CD4-positive, alpha-beta T cell (primary cell): ENCODE measurements at places on chromosomes 6 and 20. TPM values are rescaled to one million over a fixed set of nuclear protein-coding genes. Genes with fewer than 3 reads are reported as not detected.

FNDC11 gene
- 1.7 TPM for total RNA-seq

DNA sequence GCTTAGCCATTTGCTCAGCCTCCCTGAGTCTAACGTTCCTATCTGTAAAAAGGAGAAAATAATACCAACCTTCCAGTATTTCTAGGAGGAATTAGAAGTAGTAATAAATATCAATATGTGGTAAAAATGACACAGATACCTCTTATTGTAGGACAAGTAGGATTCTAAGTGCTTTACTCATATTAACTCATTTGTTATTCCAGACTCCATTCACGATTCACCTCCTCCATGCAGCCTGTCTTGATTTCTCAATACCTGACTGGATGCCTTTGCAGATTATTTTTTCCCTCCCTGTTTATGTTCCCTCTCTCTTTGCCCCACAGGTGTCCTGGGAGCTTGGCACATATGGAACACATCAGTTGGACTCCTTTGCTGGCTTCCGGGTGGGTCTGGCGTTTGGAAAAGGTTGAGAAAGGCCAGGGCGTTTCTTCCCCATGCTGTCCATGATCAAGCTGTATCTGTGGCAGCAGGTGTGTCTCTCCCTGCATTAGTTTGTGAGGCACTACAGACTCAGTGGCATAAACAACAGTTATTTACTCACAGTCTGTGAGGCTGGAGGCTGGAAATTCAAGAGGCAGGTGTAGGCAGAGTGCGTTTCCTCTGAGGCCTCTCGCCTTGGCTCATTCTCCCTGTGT lies 10.7 kb upstream of the DUSP22 start:
- no peak overlapping the region for H3K4me3 ChIP-seq
- H3K36me3 ChIP-seq = no peaks in the 10 kb centered on the region
- H3K27ac ChIP-seq = no peak overlapping the region
- peaks cover 3% of the 10 kb centered on the region for H3K4me1 ChIP-seq
- DNase-seq = no peak
- no peaks in the 10 kb centered on the region for H3K27me3 ChIP-seq

GRCh38 chr20:9409981-9410380 lies 104.4 kb upstream of the LAMP5 start:
- no peak overlapping the region for H3K27ac ChIP-seq
- H3K36me3 ChIP-seq = no peaks in the 10 kb centered on the region
- H3K4me1 ChIP-seq = no peaks in the 10 kb centered on the region
- DNase-seq = no peak

DNA sequence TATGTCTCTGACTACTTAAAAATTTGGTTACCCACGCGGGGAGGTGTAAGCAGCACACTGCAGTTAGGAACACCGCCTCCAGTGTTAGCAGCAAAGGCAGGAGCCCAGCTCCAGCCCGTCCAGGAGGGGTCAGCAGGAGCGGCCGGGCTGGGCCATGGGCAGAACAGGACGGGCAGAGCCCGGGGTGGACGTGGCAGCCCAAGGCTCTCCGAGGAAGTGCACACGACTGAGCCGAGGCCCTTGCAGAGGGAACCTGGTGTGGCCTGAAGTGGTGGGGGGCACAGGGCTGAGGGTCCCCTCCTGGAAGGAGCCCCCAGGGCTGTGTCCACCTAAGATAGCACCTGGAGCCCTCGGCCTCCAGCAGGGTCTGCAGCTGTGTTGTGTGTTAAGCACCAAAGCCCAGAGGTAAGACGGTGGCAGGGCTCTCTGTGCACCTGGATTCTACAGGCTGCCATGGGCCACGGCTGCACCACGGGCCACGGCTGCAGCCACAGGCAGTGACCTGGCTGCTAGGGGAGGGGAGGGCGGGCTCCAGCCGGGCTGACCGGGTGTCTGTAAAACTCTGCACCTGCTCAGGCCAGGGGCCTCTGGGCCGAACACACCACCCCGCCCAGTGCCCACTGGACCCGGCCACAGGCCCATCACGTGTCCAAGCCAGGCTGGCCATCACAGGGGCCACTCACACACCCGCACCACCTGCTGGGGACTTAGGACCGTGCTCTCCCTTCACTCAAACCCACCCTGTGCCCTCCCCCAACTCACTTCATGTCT lies 6.6 kb downstream of the SLC2A4RG start:
- DNase-seq = no peak
- H3K4me3 ChIP-seq = no peak overlapping the region
- H3K4me1 ChIP-seq = peaks cover 30% of the 10 kb centered on the region
- H3K27me3 ChIP-seq = no peaks in the 10 kb centered on the region
- H3K36me3 ChIP-seq = peaks cover 27% of the 10 kb centered on the region

GRCh38 chr6:3330199-3330598 lies 71.5 kb downstream of the PSMG4 start:
- no peak for DNase-seq
- H3K27me3 ChIP-seq = no peaks in the 10 kb centered on the region
- H3K36me3 ChIP-seq = no peaks in the 10 kb centered on the region
- no peak overlapping the region for H3K27ac ChIP-seq
- H3K4me3 ChIP-seq = no peak overlapping the region

GRCh38 chr6:50143011-50143719 lies 93.4 kb upstream of the DEFB112 start:
- no peaks in the 10 kb centered on the region for H3K27me3 ChIP-seq
- no peak overlapping the region for H3K4me3 ChIP-seq
- DNase-seq = no peak
- no peaks in the 10 kb centered on the region for H3K4me1 ChIP-seq
- H3K27ac ChIP-seq = no peak overlapping the region
- no peaks in the 10 kb centered on the region for H3K36me3 ChIP-seq

CLPSL1 gene
- not detected for total RNA-seq

DNA sequence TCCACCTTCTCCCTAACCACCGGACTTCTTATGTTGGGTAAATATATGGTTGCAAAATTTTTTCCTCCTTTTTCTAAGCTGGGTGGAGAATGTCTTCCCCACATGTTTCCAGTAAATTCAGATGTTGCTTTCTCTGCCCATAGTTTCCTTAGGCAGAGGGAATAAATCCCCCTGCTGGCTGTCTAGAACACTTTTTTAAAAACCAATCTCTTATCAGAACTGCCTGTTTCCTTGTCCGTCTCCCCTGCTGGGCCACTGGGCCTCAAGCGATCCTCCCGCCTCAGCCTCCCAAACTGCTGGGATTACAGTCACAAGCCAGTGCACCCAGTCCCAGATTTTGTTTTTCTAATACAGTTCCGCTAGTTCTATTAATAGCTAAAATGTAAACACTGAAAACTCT lies 9.9 kb upstream of the WFDC2 start:
- DNase-seq = no peak
- no peak overlapping the region for H3K4me3 ChIP-seq
- H3K4me1 ChIP-seq = no peaks in the 10 kb centered on the region
- no peaks in the 10 kb centered on the region for H3K36me3 ChIP-seq
- H3K27ac ChIP-seq = no peak overlapping the region

BPIFA1 gene
- total RNA-seq = not detected
